ENCODE measurements at places on chromosomes 4 and X.

GRCh38 chrX:68717196-68717595 lies 69.7 kb downstream of the STARD8 start:
- H3K27ac ChIP-seq, result no peak overlapping the region
- H3K27me3 ChIP-seq, result no peaks in the 10 kb centered on the region
- H3K4me3 ChIP-seq, result no peak overlapping the region
- no peak for DNase-seq
- peaks cover 4% of the 10 kb centered on the region for H3K36me3 ChIP-seq

DNA sequence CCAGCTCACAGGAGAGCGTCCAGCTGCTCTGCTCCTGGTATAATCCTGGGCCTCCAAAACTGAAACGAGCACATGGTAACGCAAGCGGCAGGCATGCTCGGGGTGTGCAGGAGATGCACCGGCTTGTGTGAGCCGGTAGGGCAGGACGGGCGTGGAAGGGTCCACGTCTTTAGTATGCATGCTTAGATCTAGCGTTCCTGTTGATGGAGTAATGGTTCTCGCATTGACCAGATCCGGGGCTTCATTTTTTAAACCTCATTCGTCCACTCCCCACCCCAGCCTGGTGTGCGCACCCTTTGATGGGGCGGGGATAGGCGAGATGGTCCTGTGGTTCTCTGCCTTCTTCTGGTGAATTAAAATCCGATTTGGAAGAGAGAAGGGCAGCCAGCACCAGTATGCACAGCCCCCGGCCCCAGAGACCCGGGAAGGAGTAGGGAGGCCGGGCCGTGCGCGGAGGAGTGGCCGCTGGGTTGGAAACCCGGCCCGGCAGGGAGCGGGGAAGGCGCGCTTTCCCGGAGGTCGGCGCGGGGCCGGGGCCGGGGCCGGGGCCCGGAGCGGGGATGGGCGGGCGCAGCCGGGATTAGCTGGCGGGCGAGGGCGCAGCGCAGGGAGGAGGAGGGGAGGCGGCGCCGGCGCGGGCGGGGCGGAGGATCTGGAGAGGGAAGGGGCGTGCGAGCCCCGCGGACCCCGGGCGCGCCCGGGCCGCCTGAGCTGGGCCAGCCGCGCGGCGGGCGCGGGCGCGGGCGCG lies 39.9 kb downstream of the FAM149A start:
- DNase-seq, result no peak
- H3K36me3 ChIP-seq, result no peaks in the 10 kb centered on the region
- peaks cover 50% of the 10 kb centered on the region for H3K27me3 ChIP-seq
- H3K4me3 ChIP-seq, result peak overlapping the region; percentile 76

- H3K4me3 ChIP-seq, result no peak overlapping the region
- H3K27me3 ChIP-seq, result peaks cover 8% of the 10 kb centered on the region
- DNase-seq, result no peak
- H3K27ac ChIP-seq, result no peak overlapping the region
- H3K4me1 ChIP-seq, result no peaks in the 10 kb centered on the region
Measured at GRCh38 chr4:9898596-9899305, 117.3 kb downstream of the DRD5 start.

DNA sequence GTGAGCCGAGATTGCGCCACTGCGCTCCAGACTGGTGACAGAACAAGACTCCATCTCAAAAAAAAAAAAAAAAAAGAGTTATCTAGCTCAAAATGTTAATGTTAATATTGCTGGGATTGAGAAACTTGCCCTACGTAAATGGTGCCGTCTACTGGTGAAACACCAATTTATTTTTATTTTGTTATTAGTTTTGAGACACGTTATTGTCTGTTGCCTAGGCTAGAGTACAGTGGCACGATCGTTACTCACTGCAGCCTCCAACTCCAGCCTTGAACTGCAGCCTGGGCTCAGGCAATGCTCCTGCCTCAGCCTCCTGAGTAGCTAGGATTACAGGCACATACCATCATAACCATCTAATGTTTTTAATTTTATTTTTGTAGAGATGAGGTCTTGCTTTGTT lies 262.8 kb downstream of the BMPR1B start:
- H3K36me3 ChIP-seq, result no peaks in the 10 kb centered on the region
- H3K27ac ChIP-seq, result no peak overlapping the region
- H3K4me3 ChIP-seq, result no peak overlapping the region
- no peaks in the 10 kb centered on the region for H3K4me1 ChIP-seq

DNA sequence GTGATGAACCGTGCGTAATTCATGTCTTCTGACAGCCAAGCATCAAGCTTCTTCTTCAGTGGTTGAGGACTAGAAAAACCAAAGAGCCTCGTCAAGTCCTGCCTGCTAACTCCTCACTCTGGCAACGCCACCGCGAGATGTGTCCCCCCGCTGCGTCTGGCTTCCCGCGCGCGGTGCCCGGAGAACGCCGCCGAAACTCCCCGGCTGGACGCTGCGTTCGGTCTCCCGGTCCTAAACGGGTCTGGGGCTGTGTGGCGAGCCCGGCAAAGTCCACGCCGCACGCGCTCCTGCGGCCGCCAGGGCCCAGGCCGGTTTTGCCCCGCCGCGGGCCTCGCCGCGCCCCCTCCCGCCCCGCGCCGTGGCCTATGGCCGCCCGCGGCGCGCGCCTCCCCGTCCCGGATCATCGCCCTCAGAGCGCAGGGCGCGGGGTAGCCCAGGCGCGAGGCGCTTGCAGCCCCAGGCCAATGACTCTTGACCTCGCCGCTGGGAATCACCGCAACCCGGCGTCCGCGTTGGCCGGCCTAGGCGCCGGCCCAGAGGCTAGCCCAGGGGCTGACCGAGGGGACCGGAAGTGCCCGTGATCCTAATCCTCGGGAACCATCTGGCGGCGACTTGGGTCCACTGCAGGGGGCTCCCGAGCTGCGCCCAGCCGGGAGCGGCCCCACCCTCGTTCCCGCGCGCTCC lies at the start of gene AADAT:
Gene AADAT, minus strand, starts transcription at position 289 of the 684 bp plus-strand sequence. Its CDS starts 266 bp downstream, at position 23.
- no peak for DNase-seq
- H3K27ac ChIP-seq, result no peak within 1 kb of the TSS
- peaks cover 17% of the 10 kb centered on the region for H3K27me3 ChIP-seq
- peak within 1 kb of the TSS; percentile 55 for H3K4me3 ChIP-seq
- no peaks in the 10 kb centered on the region for H3K36me3 ChIP-seq

DNA sequence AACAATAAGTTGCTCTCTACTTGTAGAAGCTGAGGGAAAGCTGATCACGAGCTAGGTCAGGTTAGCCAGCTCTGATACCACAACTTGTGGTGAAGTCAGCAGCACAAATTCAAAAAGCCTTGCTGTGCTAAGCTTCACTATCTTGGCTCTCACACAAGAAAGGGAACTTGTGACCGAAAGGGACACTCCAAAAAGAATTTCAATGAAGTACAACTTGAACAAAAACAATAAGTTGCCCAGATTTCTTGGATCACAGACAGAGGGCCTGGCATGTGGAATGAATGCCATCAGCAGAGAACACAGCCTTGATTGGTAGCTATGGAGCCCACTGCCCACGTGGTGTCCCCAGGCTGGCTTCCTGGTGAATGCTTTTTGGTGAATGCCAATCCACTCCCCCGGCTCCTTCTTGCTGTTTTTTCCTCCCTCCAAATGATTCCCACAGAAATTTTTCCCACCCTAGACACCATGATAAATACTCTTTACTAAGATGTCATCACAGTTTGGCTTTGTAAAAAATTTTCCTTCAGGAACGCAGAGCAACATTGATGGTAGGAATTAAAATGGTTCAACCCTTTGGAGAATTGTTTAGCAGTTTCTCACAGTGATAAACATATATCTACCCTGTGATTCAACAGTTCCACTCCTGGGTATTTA lies 82.6 kb downstream of the ANXA3 start:
- DNase-seq, result no peak
- H3K27ac ChIP-seq, result no peak overlapping the region
- peaks cover 22% of the 10 kb centered on the region for H3K4me1 ChIP-seq
- H3K27me3 ChIP-seq, result no peaks in the 10 kb centered on the region
- H3K4me3 ChIP-seq, result no peak overlapping the region

DNA sequence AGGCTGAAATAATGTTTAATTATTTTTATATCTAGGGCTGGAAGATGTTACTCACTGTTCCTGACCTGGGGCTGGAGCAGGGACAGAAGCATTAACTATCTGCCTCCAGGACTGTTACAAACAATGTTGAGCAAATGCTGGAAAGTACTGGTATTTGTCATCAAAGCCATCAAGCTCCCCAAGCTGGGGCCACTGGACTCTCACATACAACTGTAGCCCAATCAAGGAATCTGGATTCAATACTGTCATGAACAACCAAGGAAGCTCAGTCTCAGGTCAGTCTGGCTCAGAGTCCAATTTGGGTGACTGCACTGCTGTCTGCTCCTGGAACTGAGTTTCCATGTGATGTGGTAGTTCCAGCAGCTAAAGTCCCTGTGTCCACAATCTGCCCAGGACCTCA lies 50.4 kb downstream of the APOO start:
- H3K36me3 ChIP-seq, result peaks cover 4% of the 10 kb centered on the region
- no peak overlapping the region for H3K4me3 ChIP-seq
- H3K27ac ChIP-seq, result no peak overlapping the region
- DNase-seq, result no peak
- H3K4me1 ChIP-seq, result no peaks in the 10 kb centered on the region
- no peaks in the 10 kb centered on the region for H3K27me3 ChIP-seq

GRCh38 chr4:17758485-17758884 lies 22.9 kb downstream of the FAM184B start:
- DNase-seq, result no peak
- H3K27me3 ChIP-seq, result peaks cover 7% of the 10 kb centered on the region
- no peak overlapping the region for H3K27ac ChIP-seq

DNA sequence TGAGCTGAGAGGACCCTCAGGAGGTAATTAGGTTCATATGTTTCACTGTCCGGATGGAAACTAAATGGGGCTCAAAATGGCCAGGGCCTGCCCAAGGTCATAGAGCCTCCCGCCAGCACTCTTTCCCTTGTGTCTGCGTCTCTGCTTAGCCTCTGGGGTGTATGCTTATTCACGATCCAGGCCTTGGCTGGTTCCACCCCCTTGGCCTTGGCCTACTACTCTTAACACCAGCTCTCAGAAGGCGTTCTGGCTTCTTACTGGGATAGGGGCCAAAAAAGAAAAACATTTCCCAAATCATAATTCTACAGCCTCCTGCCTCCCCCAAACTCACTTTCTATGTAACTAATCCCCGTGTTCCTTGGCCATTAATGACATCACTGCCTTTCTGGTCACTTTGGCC lies 68.8 kb downstream of the RTL5 start:
- no peak overlapping the region for H3K4me3 ChIP-seq
- no peaks in the 10 kb centered on the region for H3K4me1 ChIP-seq
- no peak overlapping the region for H3K27ac ChIP-seq
- H3K36me3 ChIP-seq, result no peaks in the 10 kb centered on the region

GRCh38 chrX:98067611-98068010 lies 1183.9 kb downstream of the RPA4 start:
- no peaks in the 10 kb centered on the region for H3K36me3 ChIP-seq
- no peaks in the 10 kb centered on the region for H3K27me3 ChIP-seq
- H3K4me3 ChIP-seq, result no peak overlapping the region

DNA sequence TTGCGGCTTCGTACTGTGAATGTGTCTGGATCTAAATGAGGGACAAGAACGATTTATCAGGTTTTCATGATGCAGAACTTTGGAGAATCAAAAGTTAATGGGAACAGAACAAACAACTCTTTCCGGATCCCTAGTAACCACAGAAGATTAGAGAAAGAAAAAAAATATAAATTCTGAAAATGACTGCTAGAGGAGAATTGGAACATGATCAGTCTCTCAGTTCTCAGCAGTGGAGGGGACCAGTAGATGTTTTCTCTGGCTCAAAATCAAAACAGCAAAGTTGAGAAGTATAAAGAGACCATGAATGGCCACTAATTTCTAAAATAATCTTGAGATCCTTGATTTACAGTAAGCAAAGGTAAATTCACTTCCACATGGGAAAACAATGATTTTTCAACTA lies 38.1 kb upstream of the GK2 start:
- no peaks in the 10 kb centered on the region for H3K27me3 ChIP-seq
- no peaks in the 10 kb centered on the region for H3K36me3 ChIP-seq
- no peak overlapping the region for H3K27ac ChIP-seq
- H3K4me3 ChIP-seq, result no peak overlapping the region

DNA sequence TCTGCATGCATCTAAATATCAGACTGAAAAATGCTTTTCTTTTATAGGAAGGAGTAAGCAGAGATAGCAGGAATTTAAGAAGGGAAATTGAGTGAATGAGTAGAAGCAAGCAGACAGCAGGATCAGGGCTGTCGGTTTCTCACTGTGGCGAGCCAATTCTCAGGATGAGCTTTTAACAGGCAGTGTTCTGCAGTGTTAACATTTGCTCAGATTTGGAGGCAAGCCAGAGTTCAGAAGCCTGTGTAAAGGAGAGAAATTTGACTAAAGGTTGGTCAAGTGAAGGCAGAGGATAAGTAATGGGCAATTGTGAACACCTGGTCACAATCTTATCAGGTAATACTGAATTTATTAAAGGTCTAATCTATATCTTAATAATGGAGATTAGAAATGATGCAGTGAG lies 133.3 kb upstream of the MAGEB16 start:
- H3K27ac ChIP-seq, result no peak overlapping the region
- no peaks in the 10 kb centered on the region for H3K36me3 ChIP-seq
- H3K27me3 ChIP-seq, result no peaks in the 10 kb centered on the region
- no peak overlapping the region for H3K4me3 ChIP-seq
- no peaks in the 10 kb centered on the region for H3K4me1 ChIP-seq

GRCh38 chr4:156473151-156473550 lies 498.4 kb downstream of the PDGFC start:
- no peak overlapping the region for H3K27ac ChIP-seq
- no peaks in the 10 kb centered on the region for H3K36me3 ChIP-seq
- no peak for DNase-seq
- no peaks in the 10 kb centered on the region for H3K27me3 ChIP-seq
- H3K4me3 ChIP-seq, result no peak overlapping the region
- no peaks in the 10 kb centered on the region for H3K4me1 ChIP-seq

- no peaks in the 10 kb centered on the region for H3K36me3 ChIP-seq
- H3K27me3 ChIP-seq, result no peaks in the 10 kb centered on the region
- no peaks in the 10 kb centered on the region for H3K4me1 ChIP-seq
- no peak overlapping the region for H3K4me3 ChIP-seq
- no peak overlapping the region for H3K27ac ChIP-seq
Measured at GRCh38 chr4:28469387-28469786, 1608.7 kb downstream of the STIM2 start.

- no peak for DNase-seq
- H3K27ac ChIP-seq, result no peak overlapping the region
- H3K36me3 ChIP-seq, result no peaks in the 10 kb centered on the region
- no peaks in the 10 kb centered on the region for H3K4me1 ChIP-seq
- no peaks in the 10 kb centered on the region for H3K27me3 ChIP-seq
Measured at GRCh38 chr4:85409251-85409650, 65.7 kb upstream of the ARHGAP24 start.

DNA sequence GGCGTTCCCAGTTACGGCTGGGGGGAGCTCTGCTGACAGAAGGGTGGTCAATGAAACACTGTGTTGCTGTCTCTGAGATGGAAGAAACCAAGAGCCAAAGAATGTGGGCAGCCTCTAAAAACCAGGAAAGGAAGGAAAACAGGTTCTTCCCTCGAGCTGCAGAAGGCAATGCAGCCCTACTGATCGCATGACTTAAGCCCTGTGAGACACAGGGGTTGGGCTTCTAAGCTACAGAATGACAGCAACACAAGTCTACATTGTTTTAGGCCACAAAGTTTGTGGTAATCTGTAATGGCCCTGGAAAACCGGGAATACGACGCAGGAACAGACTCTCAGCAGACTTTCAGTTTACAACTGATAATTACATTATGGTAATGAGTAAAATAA lies 38.2 kb upstream of the MTNR1A start:
- DNase-seq, result no peak
- no peaks in the 10 kb centered on the region for H3K36me3 ChIP-seq
- no peaks in the 10 kb centered on the region for H3K4me1 ChIP-seq
- no peak overlapping the region for H3K27ac ChIP-seq
- H3K4me3 ChIP-seq, result no peak overlapping the region
- H3K27me3 ChIP-seq, result no peaks in the 10 kb centered on the region

- H3K4me1 ChIP-seq, result peaks cover 24% of the 10 kb centered on the region
- peaks cover 29% of the 10 kb centered on the region for H3K36me3 ChIP-seq
- H3K27me3 ChIP-seq, result no peaks in the 10 kb centered on the region
- peak overlapping the region; percentile 97 for H3K27ac ChIP-seq
- peak overlapping the region; percentile 88 for H3K4me3 ChIP-seq
Measured at GRCh38 chrX:56564921-56565840, 1.8 kb downstream of the UBQLN2 start.
